Activated CD8-positive, alpha-beta memory T cell treated with anti-CD3 and anti-CD28 coated beads for 36 hours (primary cell): ENCODE measurements at places on chromosomes 16 and 17. TPM values are rescaled to one million over a fixed set of nuclear protein-coding genes. Genes with fewer than 3 reads are reported as not detected.

Gene BCO1
- total RNA-seq: not detected

Gene SULT1A2
- total RNA-seq: 0.23 TPM

Gene SP6
- total RNA-seq: 0.08 TPM

Gene PTX4
- total RNA-seq: not detected

Gene TMEM204
- total RNA-seq: 22.8 TPM

Gene TPSD1
- not detected for total RNA-seq

Gene OR1A2
- total RNA-seq: not detected

Gene ZPBP2
- 0.42 TPM for total RNA-seq

Gene ATF7IP2
- 12.4 TPM for total RNA-seq

Gene CAVIN1
- total RNA-seq: 0.51 TPM

Gene HS3ST4
- total RNA-seq: not detected

Gene CLEC18B
- total RNA-seq: not detected

Gene CARD14
- not detected for total RNA-seq

Gene PDPK1
- 47.9 TPM for total RNA-seq

Gene CTRB1
- not detected for total RNA-seq

Gene MKS1
- 31.8 TPM for total RNA-seq

Gene KRTAP4-1
- total RNA-seq: not detected

Gene CHST4
- total RNA-seq: not detected
